ENCODE measurements at places on chromosomes 2 and 18.

GRCh38 chr2:100673691-100674485 is 111.1 kb downstream of the PDCL3 start:
- no peak for DNase-seq

GRCh38 chr2:197879812-197880408 is 75.5 kb downstream of the PLCL1 start:
- no peak for DNase-seq

- DNase-seq = no peak
These were observed 261.6 kb downstream of the ZNF516 start for GRCh38 chr18:76233406-76233805.

GRCh38 chr18:39513186-39513585 is 1947.6 kb upstream of the CELF4 start:
- no peak for DNase-seq

DNA sequence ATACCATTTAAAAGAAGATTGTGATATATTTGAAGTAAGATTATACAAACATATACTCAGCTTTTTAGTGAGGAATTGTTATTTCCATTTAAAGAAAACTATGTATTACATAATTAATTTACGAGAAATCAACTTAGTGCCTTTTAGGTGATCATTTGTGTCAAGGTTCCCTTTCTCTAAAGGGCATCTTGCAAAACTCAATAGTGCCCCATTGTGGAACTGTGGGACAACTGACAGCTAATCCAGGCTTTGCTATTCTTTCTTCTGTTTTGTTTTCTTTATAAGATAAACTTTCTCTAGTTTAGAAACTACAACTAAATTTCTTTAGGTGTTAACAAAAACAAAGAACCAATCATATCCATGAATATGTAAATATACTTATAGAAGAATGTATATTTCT is 24.3 kb upstream of the VIT start:
- peak; percentile 13 for DNase-seq

DNA sequence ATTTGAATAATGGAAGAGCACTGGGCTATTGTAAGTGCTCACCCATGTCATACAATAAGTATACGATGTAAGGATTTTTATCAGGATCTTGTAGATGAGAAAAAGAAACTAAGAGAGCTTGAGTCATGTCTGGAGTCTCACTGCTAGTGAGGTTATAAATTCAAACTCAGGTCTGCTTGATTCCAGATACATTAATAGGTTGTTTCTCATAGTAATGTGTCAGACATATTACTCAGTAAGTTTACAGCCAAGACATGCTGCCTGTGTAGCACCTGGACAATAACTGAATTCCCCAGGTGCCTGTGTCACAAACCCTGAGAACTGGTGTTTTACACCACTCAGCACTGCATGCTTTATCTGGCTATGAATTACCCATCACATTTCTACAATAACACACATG is 216.9 kb upstream of the LRP1B start:
- no peak for DNase-seq

- no peak for DNase-seq
These were observed 68.2 kb downstream of the ADI1 start for GRCh38 chr2:3451169-3451568.

- no peak for DNase-seq
These were observed 19.1 kb downstream of the CYBRD1 start for GRCh38 chr2:171541202-171541887.

GRCh38 chr18:51074605-51075004 is 44.6 kb downstream of the SMAD4 start:
- DNase-seq = no peak

DNA sequence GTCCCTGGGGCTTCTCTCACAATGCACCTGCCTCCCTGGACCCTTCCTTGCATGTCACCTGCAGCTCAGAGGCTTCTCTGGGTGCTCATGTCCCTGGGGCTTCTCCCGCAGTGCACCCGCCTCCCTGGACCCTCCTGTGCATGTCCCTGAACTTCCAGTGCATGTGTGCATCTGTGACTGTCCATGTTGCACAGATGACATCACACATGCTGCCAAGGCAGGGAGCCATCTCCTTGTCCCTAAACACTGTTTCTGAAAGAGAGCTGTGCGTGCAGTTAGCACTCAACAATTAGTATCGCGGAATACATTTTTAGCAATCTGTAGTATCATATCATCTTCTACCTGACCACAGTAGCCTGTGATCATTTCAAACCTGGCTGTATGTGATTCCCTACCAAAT is 216.4 kb upstream of the PXDN start:
- no peak for DNase-seq

- no peak for DNase-seq
These were observed 728 bp downstream of the FAM168B start for GRCh38 chr2:131092458-131093005.

DNA sequence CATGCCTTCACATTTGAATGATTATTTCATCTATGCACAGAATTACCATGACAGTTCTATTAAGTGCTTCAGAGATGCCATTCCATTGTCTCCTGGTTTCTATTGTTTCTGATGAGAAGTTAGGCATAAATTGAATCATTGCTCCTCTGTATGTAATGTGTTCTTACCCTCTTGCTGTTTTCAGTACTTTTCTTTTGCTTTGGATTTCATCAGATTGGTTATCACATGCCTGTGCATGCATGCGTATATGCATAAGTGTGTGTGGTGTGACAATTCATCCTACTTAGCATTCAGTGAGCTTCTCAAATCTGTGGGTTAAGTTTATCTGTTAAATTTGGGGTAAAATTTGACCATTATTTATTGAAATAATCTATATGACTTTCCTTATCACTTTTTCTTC is 263.3 kb upstream of the RND3 start:
- DNase-seq = no peak

DNA sequence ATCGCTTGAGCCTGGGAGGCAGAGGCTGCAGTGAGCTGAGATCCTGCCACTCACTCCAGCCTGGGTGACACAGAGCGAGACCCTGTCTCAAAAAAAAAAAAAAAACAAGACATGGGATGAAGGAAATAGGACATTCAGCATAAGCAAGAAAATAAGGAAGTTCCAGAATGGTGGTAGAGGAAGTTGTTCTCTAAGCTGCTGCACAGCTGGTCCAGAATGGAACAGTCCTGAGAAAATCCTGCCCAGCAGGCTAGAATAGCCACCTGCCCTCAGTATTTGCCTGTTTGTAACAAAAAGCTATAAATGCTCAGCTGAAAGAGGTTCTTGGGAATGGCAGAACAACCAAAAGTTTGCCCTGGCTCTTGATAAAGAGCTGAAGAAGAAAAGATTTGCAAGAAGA is 11.1 kb upstream of the MAPRE3 start:
- DNase-seq = no peak

- no peak for DNase-seq
These were observed 132.1 kb downstream of the MBP start for GRCh38 chr18:77000527-77000926.

- no peak for DNase-seq
These were observed 286.1 kb downstream of the SOX11 start for GRCh38 chr2:5978131-5978751.

DNA sequence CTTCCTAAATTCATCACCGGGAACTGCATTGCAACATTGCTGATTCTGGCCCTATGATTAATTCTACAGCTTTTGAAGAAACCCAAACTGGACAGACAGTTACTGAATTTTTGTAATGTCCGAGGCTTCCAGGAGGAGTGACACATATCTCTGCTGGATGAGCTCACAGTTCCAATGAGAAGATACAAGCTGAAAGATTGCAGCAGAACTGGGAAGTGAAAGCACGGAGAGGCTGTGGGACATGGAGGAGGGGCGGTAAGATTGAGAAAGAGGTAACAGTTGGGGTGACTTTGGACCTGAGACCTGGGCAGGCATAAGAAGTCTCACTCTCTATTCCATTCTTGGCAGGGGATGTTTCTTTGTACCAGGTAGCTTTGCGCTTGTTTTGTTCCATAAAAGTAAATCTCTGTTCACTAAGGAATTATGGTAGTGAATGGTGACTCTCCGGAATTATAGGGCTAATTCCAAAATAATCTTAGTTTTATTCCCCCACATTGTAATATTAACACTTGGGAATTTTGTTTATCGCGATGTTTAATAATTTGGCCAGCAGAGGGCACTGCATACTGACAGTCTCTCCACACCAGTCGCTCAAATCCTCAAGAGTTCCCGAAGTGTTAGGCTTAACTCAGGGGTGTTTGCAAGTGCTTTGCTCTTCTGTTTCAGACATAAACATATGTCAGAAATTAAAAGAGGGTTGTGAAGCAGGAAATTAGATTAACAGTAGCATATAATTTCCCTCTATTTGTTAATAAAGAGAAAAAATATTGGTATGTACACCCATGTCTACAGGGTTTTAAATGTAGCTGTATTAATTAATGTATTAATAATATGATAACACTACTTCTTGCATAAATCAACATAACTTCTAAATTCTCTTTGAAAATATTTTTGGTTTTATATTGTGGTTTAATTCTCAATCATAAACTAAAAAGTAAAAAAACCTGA is 201.4 kb downstream of the SOCS6 start:
- DNase-seq = peak; percentile 78

- no peak for DNase-seq
These were observed 412.3 kb upstream of the RGPD4 start for GRCh38 chr2:107414376-107414775.

DNA sequence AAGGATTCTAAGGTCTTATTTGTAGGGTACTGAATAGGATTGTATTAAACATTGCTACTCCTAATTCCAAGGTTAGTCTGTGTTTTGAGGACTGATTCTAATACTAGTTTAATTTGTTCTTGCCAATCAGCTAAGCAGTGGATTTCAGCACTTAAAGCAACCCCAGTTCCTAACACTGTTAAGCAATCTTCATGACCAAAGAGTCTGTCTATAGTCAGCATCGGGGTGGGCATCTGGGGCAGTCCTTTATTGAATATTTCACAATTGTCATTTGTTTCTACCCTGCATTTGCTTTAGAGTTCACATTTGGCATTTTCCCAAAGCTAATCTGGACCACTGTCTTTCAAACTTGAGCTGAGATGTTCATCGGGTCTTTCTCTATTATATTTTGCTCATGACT is 248.0 kb upstream of the TANK start:
- DNase-seq = no peak

- no peak for DNase-seq
These were observed 82.1 kb downstream of the CDC42EP3 start for GRCh38 chr2:37589298-37589697.

- no peak for DNase-seq
These were observed 12.4 kb downstream of the PTPN4 start for GRCh38 chr2:119772128-119772527.

DNA sequence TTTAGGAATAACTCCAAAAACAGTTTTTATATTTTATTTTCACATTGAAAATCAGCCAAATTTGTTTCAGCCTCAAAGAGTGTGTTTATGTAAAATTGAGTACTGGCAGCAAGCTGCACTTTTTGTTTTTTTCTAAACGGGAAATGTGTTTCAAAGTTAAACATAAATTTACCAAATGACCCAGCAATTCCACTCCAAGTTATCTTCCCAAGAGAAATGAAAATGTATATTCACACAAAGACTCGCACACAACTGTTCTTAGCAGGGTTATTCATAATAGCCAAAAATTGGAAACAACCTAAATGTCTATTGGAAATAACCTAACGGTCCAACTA is 9.3 kb downstream of the ALPK2 start:
- DNase-seq = no peak

DNA sequence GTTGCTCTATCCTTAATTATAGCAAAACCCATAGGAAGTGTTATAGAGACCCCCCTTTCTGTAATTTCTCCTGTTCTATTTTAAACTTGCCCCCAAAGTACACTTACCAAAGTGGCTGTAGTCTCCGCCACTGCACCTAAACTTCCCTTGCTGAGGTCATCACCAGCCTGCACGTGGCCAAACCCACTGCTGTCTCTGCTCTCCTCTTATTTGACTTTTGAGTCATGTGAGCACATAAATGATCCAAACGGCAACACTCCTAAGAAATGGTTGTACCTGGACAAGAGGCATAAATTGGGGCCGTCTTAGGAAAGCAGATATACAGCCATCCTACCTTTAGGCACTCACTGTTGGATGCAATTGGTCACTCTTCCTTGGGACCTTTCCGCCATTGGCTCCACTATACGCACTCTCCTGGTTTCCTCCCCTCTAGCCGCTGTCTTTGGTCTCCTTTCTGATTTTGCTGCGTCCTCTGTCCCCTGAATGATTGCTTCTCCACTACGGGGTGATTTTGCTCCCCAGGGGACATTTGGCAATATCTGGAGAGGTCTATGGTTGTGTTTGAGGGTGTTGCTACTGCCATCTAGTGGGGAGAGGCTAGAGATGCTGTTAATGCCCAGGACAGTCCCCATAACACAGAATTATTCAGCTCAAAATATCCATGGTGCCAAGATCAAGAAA is 19.2 kb upstream of the IL36G start:
- peak; percentile 35 for DNase-seq

- DNase-seq = no peak
These were observed 10.2 kb upstream of the PTPN4 start for GRCh38 chr2:119749477-119750012.

DNA sequence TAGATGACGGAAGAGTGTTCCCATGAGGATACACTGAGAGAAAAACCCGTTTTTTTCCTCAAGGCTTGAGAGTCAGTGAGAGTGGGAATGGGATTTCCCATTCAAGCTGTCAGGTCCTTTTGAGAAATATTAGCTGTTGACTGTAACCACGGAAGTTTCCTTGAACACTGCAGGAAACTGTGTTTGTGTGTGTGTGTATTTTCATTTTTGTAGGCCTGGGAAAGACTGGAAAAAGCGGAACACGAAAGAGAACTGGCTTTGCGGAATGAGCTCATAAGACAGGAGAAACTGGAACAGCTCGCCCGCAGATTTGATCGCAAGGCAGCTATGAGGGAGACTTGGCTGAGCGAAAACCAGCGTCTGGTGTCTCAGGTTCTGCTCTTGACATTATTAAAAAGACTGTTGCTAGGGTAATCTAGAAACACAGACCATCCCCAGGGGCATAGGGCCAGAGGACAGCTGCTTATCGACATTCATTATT is 98.8 kb upstream of the EML6 start:
- no peak for DNase-seq

GRCh38 chr2:6945821-6946220 is 28.6 kb downstream of the RNF144A start:
- no peak for DNase-seq

GRCh38 chr2:57570961-57571360 is 475.6 kb upstream of the VRK2 start:
- DNase-seq = no peak

- no peak for DNase-seq
These were observed 68.8 kb downstream of the EMX1 start for GRCh38 chr2:72985891-72986683.

DNA sequence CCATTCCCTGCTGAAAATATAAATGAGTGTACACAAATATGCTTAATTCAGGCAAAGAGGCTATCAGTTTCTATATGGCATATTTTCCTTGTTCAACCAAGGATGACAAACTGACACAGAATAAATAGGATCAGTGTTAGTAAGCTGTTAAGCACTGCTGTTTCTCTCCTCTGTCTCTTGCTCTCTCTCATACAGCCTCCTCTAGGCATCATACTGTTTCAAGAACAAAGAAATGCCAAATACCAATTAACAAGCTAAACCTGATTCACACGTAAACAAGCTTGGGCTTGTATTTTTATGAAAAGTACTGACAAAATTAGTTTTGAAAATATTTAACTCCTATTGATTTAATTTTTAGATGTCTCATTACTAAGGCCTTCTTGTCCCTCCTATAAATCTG is 1027.2 kb upstream of the ACVR2A start:
- DNase-seq = no peak

- DNase-seq = no peak
These were observed 548.9 kb upstream of the CDH2 start for GRCh38 chr18:28725876-28726275.

- peak; percentile 41 for DNase-seq
These were observed 1.2 kb downstream of the PPP1CB start for GRCh38 chr2:28752631-28753376.

Measured in globus pallidus (tissue), 1 donor.